Activated CD4-positive, alpha-beta T cell treated with anti-CD3 and anti-CD28 coated beads for 36 hours (primary cell): ENCODE measurements at places on chromosomes 6 and 20. TPM values are rescaled to one million over a fixed set of nuclear protein-coding genes. Genes with fewer than 3 reads are reported as not detected.

Gene HRH3
- not detected for total RNA-seq

GRCh38 chr6:85126485-85127167, 323.3 kb upstream of the NT5E start:
- no peak overlapping the region for H3K27ac ChIP-seq
- H3K4me1 ChIP-seq, result no peaks in the 10 kb centered on the region
- no peaks in the 10 kb centered on the region for H3K36me3 ChIP-seq

DNA sequence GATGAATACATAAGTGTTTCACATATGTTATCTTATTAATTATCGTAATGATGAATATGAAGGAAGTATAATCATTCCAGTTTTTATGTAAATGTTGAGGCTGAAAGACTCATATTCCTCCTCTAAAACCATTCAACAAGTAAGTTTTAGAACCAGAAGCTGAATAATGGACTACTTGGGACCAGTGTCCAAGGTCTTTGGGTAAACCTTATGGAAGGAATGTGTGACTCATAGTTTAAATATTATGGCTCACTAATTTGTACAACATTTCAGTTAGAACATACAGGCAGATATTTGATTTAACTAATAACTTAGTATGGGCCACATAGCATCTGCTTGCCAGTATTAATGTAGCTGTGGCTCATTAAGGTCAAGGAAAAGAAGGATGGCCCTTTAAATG, 209.6 kb downstream of the TFAP2B start:
- no peak overlapping the region for H3K27ac ChIP-seq
- no peak for DNase-seq
- H3K4me3 ChIP-seq, result no peak overlapping the region
- H3K27me3 ChIP-seq, result no peaks in the 10 kb centered on the region

Gene GMDS
- 33.2 TPM for total RNA-seq

DNA sequence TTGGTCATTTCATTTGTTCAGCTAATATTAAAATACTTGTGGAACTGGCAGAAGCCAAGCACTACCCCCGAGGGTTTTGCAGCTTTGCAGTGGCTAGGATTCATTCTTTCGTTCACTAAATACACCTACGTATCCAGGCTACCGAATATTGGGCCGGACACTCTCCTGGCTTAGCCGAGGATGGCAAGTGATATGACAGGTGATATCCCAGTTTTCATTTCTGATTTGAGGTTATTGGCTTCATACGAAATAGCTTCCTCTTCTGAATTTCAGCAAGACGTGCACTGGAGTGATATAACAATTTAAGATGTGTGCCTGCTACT, 536 bp upstream of the MTFR2 start:
- H3K36me3 ChIP-seq, result peaks cover 31% of the 10 kb centered on the region
- H3K4me3 ChIP-seq, result peak overlapping the region; percentile 98
- H3K4me1 ChIP-seq, result peaks cover 42% of the 10 kb centered on the region
- DNase-seq, result no peak

DNA sequence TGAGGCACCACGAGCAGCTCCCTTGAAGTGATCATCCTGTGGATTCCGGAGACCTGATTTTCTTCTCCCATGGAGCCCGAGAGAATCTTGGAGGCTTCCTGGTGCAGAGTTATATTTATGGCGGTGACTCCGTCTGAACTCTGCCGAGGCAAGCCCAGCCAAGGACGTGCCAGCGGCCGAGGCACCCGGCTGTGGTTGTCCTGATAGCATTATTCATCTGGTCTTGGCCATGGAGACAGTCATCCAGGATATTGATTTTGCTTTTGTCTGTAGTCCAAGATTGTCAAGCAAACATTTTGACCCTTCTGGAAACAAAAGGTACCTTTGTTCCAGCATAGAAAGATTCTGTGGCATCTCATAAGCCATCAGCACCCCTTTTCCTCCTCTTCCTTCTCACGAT, 163.3 kb downstream of the SCML4 start:
- H3K4me1 ChIP-seq, result peaks cover 27% of the 10 kb centered on the region
- DNase-seq, result no peak
- no peak overlapping the region for H3K4me3 ChIP-seq
- no peaks in the 10 kb centered on the region for H3K27me3 ChIP-seq
- H3K27ac ChIP-seq, result no peak overlapping the region

DNA sequence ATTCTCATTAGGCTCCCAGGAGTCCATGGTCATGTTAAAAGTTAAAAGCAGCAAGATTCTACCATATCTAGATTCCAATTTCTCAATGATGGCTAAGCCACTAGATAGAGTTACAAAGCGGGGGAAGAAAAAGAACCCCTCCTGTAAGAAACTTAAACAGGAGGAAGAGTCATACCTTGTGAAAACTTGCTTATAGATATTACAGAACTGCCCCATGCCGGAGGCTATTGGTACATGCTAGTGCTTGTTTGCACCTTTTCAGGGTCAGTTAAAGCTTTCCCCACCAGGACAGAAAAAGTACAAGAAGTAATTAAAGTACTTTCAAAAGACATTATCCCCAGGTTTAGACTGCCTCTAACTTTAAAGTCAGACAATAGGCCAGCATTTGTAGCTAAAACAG, 15.5 kb upstream of the GSTA3 start:
- H3K27me3 ChIP-seq, result peaks cover 5% of the 10 kb centered on the region
- peaks cover 2% of the 10 kb centered on the region for H3K4me1 ChIP-seq
- H3K27ac ChIP-seq, result no peak overlapping the region

DNA sequence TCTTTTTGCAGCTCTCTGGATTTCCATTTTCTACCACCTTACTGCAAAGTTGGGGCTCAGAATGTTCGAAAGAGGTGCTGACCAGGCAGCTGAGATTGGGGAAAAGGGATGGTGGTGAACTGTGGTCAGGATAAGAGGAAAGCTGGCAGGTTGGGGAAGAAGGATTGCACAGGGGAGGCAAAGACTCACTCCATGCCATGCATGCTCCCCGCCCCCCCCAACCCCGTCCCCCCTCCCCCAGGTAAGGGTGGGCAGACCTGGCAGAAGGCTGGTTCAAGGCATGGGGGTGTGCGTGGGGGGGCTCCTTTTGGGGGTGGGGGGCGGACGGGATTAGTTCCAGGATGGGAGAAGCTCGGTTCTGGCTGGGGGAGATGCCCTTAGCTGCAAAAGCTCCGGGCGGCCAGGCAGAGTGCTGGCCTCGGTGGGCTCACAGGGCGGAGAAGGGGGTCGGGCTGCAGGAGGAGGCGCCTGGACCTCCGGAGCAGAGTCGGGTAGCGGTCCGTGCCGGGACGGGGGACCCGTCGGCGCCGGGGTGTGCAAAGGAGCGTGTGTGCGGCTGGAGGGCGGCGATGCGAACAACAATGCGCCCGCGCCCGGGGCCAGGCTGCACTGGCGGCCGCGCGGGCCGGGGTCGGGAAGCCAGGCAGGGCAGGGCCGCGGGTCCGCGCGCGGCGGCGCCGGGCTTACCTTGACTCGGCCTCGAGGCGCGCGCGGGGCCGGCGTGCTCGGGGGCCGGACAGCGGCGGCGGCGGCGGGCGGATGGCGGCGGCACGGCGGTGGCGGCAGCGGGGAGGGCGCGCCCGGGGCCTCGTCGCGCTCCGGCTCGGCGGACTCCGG, 880 bp downstream of the ADNP start:
- peaks cover 48% of the 10 kb centered on the region for H3K36me3 ChIP-seq
- peak overlapping the region; percentile 95 for H3K27ac ChIP-seq
- H3K4me1 ChIP-seq, result peaks cover 47% of the 10 kb centered on the region
- no peaks in the 10 kb centered on the region for H3K27me3 ChIP-seq

Gene PPP2R5D
- 51.0 TPM for total RNA-seq

DNA sequence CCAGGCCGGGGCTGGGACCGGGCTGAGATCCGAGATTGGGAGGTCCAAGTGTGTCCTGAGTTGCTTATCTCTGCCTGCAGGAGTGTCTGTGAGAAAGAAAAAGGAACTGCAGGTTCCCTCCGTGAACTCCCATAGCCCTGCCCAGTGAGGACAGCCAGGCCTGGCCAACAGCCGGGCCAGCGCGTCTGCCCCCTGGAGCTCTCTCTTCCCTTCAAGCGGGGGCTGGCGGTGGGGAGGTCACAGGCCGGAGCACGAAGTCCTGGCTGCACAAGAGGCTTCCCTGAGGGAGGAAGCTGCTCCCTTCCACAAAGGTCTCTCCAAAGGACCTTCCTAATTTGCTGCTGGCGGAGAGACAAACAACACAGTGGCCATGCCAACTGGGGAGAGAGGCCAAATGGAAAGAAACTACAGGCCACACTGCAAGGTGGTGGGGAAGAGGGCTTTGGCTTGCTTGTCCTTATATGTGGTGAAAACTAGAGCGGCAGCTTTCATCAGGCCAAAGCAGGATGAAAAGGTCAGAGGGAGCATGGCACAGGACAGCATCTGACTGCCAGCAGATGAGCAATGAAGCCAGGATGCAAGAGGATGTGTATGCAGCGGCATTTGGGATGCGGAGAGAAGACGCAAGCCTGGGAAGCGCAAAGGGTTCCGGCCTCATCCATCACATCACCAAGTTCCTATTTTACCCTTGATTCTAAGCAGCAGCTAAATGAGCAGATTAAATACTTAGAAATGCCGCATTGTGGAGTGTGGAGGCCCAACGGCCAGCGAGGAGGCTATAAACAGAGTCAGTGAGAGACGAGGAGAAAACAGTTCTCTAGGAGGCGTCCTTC, 260.0 kb downstream of the ERMARD start:
- H3K27me3 ChIP-seq, result peaks cover 17% of the 10 kb centered on the region
- no peaks in the 10 kb centered on the region for H3K4me1 ChIP-seq
- H3K36me3 ChIP-seq, result no peaks in the 10 kb centered on the region
- DNase-seq, result no peak
- H3K4me3 ChIP-seq, result no peak overlapping the region
- no peak overlapping the region for H3K27ac ChIP-seq

DNA sequence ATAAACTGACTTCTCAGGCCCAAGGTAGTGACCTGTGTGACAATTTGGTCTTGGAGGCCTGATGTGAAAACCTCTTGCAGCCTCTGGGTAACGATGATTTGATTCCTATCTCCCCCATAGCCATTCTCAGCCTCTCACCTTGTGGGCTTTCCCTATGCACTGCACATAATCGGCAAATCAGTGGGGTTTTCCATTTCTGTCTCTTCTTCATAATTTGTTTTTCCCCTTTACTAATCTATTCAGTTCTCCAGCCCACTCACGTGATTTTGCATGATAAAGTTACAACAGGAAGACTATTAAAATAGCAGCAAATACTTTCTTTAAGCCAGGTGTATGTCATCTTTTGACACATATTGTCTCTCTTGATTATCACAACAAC, 893.7 kb downstream of the TFAP2A start:
- no peak for DNase-seq
- peaks cover 9% of the 10 kb centered on the region for H3K27me3 ChIP-seq
- H3K27ac ChIP-seq, result peak overlapping the region; percentile 40
- H3K4me3 ChIP-seq, result no peak overlapping the region
- peaks cover 11% of the 10 kb centered on the region for H3K4me1 ChIP-seq

Gene ARHGAP40
- not detected for total RNA-seq

GRCh38 chr6:147161974-147162495, 42.2 kb upstream of the STXBP5 start:
- no peaks in the 10 kb centered on the region for H3K36me3 ChIP-seq
- no peak overlapping the region for H3K4me3 ChIP-seq
- no peak for DNase-seq
- H3K4me1 ChIP-seq, result peaks cover 5% of the 10 kb centered on the region
- H3K27me3 ChIP-seq, result peaks cover 2% of the 10 kb centered on the region
- no peak overlapping the region for H3K27ac ChIP-seq

Gene CDKN1A
- 35.9 TPM for total RNA-seq

- H3K27me3 ChIP-seq, result no peaks in the 10 kb centered on the region
- no peaks in the 10 kb centered on the region for H3K4me1 ChIP-seq
- no peaks in the 10 kb centered on the region for H3K36me3 ChIP-seq
- DNase-seq, result no peak
- H3K4me3 ChIP-seq, result no peak overlapping the region
These were observed 485.4 kb upstream of the MANEA start for GRCh38 chr6:95091823-95092436.

DNA sequence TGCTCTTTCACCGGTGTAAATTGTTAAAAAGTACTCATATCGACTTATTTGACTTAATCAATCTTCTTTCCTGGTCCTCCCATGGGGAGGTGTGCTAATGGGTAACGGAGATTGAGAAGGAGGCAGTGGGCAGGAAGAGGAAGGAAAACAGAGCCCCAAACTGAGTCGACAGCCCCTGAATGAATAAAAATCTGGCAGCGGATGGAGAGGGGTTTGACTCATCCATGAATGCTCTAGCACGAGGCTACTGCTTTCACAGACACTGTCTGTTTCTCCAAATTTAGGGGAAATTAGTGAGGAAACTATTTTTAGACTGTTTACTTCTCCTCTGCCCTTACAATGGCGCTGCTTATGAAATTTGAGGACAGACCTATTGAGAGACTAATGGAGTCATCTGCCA, 142.2 kb upstream of the ATXN1 start:
- H3K4me3 ChIP-seq, result no peak overlapping the region
- DNase-seq, result no peak
- no peaks in the 10 kb centered on the region for H3K36me3 ChIP-seq
- no peaks in the 10 kb centered on the region for H3K4me1 ChIP-seq
- peaks cover 37% of the 10 kb centered on the region for H3K27me3 ChIP-seq
- H3K27ac ChIP-seq, result no peak overlapping the region

DNA sequence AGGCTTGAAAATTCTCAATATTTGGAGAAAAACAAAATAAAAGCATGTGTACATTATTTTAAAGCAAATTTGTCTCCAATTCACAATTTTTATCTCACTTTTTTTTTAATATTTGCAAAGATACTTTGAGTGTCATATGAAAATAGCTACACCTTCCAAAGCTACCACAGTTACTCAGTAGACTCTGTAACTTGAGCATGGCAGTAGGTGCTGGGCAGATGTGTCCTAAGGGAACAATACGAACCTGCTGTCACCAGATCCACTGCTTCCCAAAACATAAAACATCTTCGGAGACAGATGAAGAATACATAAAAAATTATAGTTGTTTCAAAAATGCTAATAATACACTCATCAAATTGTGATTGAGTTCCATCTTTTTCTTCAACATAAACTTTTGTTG, 10.6 kb downstream of the WDR27 start:
- no peaks in the 10 kb centered on the region for H3K27me3 ChIP-seq
- no peaks in the 10 kb centered on the region for H3K4me1 ChIP-seq
- H3K36me3 ChIP-seq, result peaks cover 54% of the 10 kb centered on the region
- no peak overlapping the region for H3K4me3 ChIP-seq

DNA sequence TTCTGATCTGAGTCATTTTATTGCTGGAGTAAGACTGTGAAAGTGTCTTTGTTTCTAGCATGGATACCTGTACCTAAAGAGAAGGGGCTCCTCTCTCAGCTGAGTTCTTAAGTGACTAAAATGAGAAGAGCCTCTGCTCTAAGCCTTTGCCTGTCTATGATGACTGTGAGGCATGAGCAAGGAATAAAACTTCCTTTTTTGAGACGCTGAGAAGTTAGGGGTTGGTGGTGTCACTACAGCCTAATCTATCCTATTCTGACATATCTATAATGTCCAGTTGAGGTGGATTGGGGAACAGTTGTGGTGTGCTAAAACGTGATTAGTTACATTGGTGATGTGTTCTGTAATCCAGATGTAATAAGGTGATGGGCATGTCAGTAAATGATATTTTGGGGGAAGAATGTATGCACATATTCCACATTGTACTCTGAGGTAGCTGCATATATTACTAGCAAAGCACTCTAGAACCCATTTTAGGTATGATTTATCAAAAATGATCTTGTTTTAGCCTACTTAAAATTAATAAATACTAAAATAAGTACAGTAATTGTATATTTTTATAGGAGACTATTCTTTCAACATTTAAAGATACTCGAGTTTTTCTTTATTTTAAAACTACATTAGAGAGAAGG, 18.1 kb downstream of the ADGRB3 start:
- no peak overlapping the region for H3K27ac ChIP-seq
- no peak overlapping the region for H3K4me3 ChIP-seq
- no peak for DNase-seq
- H3K36me3 ChIP-seq, result no peaks in the 10 kb centered on the region
- H3K4me1 ChIP-seq, result no peaks in the 10 kb centered on the region
